Stimulated activated CD8-positive, alpha-beta memory T cell treated with anti-CD3 and anti-CD28 coated beads, Interleukin-7, amount 100 ng/mL, for 1 hour (primary cell): ENCODE measurements at places on chromosomes 2 and 18.

GRCh38 chr18:2144811-2145210, 426.5 kb downstream of the METTL4 start:
- no peak for DNase-seq

- no peak for DNase-seq
These were observed 23.4 kb upstream of the RAPGEF4 start for GRCh38 chr2:172712251-172712650.

- DNase-seq: no peak
These were observed 47.8 kb downstream of the TEX51 start for GRCh38 chr2:126946318-126947102.

DNA sequence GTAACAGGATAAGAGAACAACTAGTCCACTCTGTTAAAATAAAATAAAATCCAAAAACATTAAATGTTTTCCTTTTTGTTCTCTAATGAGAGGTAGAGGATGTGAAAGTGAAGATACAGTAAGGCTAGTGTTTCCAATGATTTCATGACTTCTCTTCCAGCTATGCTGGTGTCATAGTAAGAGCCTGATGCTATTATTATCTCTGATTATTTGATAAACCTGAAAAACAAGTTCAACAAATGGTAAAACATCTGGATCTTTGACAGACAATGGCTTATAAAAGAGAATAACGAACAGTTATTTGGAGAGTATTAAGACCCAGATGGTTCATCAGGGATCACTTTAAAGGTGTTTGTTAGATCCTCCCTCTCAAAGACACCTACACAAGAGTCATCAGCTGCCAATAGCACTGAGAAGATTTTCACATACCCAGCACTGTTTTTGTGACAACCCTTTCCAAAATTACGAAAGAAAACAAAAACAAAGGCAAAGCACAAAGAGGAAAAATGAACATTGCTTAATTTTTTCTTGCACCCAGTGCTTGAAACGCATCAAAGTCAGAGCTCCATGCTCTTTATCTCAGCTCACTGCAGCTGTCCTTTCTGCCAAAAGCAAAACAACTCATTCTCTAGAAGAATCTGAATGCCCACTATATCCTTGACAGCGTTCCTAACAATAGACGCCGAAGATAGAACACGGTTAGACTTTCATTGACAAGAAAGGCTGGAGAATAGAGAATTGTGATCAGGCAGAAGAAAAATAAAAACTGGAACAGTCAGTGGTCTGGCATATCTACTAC, 168.6 kb downstream of the SLC8A1 start:
- no peak for DNase-seq

GRCh38 chr2:142140434-142140845, 9.6 kb upstream of the LRP1B start:
- DNase-seq: no peak

DNA sequence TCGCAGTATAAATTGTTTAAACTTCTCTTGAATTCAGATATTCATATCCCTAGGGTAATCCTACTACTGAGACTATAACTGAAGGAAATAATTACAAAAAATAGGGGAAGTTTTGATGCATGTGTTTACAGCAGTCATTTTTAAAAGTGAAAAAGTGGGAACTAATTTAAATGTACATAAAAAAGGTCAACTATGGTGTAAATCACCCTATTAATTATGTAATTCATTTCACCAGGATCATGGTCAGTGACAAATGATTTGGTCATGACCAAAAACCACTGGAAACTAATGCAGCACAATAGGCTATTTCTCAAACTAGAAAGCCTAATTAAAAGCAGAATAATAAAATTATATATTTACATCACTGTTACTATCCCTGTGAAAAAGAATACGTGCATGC, 5.0 kb upstream of the CNGA3 start:
- DNase-seq: no peak
